ENCODE measurements at places on chromosomes 11 and 22.
A peak's percentile ranks its signal among the peaks of the same experiment; 100 is the strongest.

- no peak for DNase-seq
Observed at GRCh38 chr11:78244546-78245255, 56.0 kb downstream of the USP35 start.

GRCh38 chr22:31084811-31085492, 3.8 kb downstream of the SMTN start:
- peak; percentile 75 for DNase-seq

DNA sequence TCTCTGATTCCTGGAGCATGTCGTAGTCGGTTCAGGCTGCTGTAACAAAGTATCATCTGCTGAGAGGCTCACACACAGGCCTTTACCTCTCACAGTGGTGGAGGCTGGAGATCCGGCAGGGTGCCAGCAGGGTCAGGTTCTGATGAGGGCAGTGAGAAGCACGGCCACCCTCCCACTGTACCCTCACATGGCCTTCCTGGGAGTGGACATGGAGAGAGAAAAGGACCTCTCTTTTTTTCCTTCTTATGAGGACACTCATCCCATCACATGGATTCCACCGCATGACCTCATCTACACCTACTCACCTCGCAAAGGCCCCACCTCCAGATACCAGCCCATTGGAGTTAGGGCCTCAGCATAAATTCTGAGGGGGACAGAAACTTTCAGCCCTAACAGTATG, 99.5 kb downstream of the BCR start:
- DNase-seq, result peak; percentile 82

DNA sequence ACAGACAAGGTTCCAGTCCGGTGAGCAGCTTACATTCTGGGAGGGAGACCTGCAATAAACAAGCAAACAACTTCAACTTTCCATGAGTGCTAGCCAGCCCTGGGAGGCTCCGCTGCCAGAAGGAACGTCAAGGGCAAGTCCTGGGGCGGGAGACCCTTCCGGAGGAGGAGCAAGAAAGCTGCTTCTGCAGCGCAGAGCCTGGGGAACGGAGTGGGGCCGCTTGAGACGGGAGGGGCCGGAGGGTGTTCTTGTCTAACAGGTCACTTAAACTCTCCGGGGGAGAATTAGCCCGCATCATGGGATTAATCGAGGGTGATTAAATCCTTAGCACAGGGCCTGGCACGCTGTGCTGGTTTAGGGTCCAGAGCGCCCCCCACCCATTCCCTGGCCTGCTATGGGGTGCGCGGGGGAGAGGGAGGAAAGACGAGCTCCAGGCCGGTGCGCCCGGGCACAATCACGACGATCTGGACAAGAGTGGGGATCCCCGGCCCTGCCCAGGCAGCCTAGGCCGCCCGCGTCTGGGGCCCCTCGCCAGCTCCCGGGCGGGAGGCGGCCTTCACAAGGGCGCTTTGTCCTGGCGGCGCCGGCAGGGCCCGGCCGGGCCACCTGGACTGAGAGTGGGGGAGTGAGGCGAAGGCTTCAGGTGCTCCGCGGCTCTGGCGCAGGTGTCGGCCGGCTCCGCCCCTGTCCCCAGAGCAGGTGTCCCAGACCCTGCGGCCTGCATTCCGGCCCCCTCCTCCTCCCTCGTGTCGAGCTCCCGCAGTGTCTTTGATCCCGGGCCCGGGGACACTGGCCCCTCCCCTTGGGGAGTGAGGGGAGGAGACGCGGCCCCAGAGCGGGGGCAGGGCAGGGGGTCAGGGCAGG, 663 bp upstream of the LARGE2 start:
- no peak for DNase-seq

DNA sequence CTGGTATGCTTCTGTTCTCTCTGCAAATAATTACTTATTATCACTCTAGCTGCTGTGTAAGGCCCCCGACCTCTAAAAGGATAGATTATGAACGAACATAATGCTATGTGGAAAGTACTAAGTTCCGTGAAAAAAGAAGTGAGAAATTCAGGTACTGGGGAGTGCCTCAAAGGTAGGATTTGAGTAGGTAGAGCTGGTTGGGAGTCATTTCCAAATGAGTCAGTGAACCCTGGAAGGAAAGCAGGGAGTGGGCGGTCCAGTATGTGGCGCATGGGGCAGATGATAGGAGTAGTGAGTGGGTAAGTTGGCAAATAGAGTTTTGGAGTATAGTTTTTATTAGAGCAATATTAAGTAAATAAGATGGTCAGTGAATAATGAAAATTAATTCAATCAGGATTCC, 2.4 kb downstream of the ZC3H12C start:
- peak; percentile 87 for DNase-seq

GRCh38 chr11:11036848-11037732, 179.2 kb upstream of the ZBED5 start:
- peak; percentile 78 for DNase-seq

DNA sequence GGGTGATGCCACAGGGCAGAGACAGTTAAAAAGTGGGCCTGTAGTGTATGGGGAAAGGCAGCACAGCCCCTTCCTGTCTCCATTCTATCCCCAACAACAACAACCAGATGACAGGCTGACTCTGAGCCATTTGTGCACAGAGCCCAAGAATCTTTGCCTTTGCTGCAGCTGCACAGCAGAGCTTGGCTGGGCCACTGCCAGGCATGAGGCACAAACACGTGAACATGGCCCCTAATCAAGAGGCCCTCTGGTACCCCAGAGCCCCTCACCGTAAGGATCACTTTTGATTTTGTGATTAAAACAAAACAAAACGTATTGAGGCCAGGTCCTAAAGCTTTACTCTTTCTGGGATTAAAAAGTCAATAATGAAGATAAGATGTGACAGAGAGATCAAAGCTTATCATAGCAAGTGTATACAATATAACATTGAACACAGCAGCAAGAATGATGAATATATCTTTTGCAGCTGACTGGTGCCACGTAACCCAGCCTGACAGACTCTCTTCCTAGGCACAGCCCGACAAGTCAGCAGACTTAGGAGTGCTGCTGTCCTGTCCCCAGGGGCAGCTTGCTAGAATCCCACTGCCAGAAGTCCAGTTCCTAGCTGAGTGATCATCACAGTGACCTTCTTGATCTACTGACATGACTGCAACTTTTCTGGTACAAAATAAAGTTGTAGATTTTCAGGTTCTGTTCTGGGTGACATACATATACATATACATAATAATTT, 117.8 kb downstream of the SERGEF start:
- no peak for DNase-seq

DNA sequence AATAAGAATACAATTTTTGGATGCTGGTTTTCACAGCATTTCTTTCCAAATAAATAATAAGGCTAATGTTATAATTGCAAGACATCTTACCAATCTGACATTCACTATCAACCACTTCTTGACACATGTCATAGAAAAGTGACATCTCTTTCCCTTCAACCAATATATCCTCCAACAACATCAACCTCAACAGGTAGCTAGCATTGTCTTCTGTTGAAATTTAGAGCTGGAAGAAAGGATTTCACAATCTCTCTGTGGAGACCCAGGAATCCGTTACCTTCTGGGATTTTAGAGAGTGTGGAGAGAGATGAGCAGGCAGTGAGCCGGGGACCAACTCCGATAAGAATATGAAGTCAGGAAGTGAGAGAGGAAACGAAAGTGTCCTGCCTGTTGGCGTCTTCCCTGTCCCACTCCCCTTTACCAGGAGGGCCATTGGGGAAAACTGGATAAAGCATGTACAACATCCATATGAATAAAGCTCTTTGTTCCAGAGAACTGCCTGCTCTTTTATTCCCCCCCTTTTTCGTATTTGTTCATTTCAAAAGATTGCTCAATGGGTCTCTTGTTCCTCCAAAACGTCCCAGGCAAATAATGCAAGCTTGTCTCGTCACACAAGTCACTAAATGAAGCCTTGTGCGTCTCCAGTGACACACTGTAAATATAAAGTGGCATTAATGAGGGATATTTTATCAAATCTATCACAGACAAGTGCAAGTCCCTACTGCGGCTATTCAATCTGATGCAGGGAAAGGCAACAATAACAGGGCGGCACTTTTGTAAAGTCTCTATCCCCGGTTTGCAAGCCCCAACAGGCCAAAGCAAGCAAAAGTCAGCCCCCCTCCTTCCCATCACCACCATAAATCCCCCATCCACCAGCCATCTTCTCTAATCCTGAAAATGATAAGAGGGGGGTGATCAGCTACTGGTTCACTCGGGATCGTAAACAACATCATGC, 3.4 kb downstream of the CADM1 start:
- no peak for DNase-seq

GRCh38 chr11:88886796-88887195, 179.0 kb downstream of the GRM5 start:
- peak; percentile 60 for DNase-seq

DNA sequence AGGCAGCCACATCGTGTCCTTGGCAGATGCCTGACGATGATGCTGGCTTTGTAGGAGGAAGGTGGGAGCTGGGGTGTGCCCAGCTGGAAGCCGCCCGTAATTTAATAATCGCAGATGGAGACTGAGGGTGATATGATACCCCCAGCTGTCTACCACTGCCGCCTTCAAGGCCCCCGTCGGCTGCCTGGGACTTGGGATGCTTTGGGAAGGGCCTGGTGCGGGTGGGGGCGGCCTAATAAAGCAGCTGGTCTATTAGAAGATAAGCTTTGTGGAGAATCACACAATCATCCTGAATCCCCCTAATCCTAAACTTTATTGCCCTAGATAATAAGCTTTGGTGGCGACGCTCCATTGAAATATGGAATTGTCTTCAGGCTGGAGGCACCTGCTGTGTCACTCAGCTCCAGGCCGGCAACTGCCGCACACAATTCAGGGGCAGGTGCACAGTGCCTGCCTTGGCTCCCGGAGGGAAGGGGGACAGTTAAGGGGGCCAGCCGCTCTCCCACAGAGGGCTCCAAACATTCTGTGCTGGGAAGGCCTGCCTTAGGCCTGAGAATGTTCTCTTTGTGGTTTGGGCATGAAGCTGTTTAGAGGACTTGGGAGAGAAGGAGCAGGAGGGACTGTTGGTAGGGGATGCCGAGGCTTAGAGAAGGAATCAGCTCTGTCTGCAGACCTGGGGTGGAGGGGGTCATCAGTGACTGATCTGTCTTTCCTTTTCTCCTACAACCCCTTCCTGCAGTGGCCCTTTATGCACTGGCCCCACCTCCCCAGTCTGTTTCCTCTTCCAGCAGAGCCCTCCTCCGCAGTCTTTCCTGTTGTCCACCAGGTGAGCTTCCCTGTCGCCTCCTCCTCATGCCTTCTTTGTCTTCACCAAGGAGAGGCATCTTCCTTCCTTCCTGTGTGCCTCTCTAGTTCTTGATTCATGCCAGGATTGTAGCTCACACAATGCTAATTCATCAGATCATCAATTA, 65.3 kb downstream of the ARL14EP start:
- DNase-seq, result no peak
